Aorta (tissue), 5 donors: ENCODE measurements at places on chromosomes 3 and 15. TPM values are rescaled to one million over a fixed set of nuclear protein-coding genes. Genes with fewer than 3 reads are reported as not detected.

- H3K27me3 ChIP-seq, result no peaks in the 10 kb centered on the region
- H3K4me1 ChIP-seq, result no peaks in the 10 kb centered on the region
- no peak overlapping the region for H3K4me3 ChIP-seq
- no peak for DNase-seq
- H3K27ac ChIP-seq, result no peak overlapping the region
Observed at GRCh38 chr15:25366058-25366457, 72.8 kb downstream of the UBE3A start.

GOLGA8S gene
- 1.4 TPM for total RNA-seq

CAMKV gene
- total RNA-seq, result not detected

DNA sequence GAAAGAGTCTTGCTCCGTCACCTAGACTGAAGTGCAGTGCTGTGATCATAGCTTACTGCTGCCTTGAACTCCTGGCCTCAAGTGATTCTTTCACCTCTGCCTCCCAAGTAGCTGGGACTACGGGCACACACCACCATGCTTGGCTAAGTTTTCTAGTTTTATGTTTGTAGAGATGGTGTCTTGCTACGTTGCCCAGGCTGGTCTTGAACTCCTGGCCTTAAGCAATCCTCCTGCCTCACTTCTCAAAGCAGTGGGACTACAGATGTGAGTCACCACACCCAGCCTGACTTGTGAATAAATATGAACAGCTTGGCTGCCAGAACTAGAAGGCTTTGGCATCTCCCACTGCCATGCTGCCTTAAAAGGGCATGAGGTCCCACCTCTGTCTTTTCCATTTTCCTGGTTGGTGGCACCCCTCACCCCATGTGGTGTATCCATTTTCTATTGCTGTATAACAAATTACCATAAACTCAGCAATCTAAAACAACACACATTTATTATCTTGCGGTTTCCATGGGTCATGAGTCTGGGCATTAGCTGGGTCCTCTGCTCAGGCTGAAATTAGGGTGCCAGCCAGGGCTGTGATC is 44.3 kb downstream of the PTPRG start:
- no peak overlapping the region for H3K27ac ChIP-seq
- no peaks in the 10 kb centered on the region for H3K4me1 ChIP-seq
- no peak overlapping the region for H3K4me3 ChIP-seq
- no peaks in the 10 kb centered on the region for H3K27me3 ChIP-seq
- DNase-seq, result no peak
- peaks cover 3% of the 10 kb centered on the region for H3K36me3 ChIP-seq

MLH1 gene
- total RNA-seq, result 28.0 TPM

GRCh38 chr3:161117646-161118045 is 12.5 kb upstream of the B3GALNT1 start:
- no peaks in the 10 kb centered on the region for H3K36me3 ChIP-seq
- H3K4me1 ChIP-seq, result no peaks in the 10 kb centered on the region
- DNase-seq, result no peak
- no peak overlapping the region for H3K27ac ChIP-seq

GRCh38 chr3:8724108-8724752 is 9.4 kb upstream of the CAV3 start:
- H3K4me3 ChIP-seq, result no peak overlapping the region
- no peaks in the 10 kb centered on the region for H3K4me1 ChIP-seq
- DNase-seq, result no peak
- H3K27ac ChIP-seq, result no peak overlapping the region
- H3K36me3 ChIP-seq, result no peaks in the 10 kb centered on the region

- H3K4me1 ChIP-seq, result no peaks in the 10 kb centered on the region
- H3K27me3 ChIP-seq, result no peaks in the 10 kb centered on the region
- no peak overlapping the region for H3K27ac ChIP-seq
- peak; percentile 91 for DNase-seq
- H3K4me3 ChIP-seq, result peak overlapping the region; percentile 22
Observed at GRCh38 chr3:196632046-196632751, 7.3 kb upstream of the NRROS start.

DNA sequence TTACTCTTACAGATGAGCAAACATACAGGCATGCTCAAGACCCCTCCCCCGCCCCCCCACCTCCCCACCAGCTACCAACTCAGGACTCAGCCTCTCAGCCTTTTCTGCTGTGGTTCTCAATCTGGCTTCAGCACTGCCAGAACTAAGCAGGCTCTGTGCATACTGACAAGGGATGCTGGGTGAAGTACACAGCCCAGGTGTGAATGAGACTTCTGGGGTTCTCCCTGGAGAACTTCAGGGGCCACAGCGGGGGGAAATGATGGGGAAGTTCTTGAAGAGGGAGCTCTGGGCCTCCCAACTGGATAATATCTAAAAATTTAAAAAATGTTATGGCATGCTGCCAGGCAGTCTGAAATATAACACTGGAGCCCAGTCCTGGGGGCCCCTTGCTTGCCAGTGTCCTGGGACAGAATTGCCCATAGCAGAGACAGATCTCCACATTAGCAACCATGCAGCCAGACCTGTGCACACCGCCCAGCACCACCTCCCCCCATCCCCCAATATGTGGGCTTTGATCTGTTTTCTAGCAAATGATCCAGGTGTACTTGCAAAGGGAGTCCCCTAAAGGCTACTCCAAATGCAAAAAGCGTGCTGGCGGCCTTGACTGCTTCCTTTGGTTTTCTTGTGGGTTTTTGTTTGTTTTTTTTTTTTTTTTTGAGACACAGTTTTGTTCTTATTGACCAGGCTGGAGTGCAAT is 41.4 kb downstream of the PGPEP1L start:
- H3K4me1 ChIP-seq, result no peaks in the 10 kb centered on the region
- no peak for DNase-seq
- H3K27ac ChIP-seq, result no peak overlapping the region
- H3K4me3 ChIP-seq, result no peak overlapping the region
- no peaks in the 10 kb centered on the region for H3K27me3 ChIP-seq
- H3K36me3 ChIP-seq, result no peaks in the 10 kb centered on the region

DNA sequence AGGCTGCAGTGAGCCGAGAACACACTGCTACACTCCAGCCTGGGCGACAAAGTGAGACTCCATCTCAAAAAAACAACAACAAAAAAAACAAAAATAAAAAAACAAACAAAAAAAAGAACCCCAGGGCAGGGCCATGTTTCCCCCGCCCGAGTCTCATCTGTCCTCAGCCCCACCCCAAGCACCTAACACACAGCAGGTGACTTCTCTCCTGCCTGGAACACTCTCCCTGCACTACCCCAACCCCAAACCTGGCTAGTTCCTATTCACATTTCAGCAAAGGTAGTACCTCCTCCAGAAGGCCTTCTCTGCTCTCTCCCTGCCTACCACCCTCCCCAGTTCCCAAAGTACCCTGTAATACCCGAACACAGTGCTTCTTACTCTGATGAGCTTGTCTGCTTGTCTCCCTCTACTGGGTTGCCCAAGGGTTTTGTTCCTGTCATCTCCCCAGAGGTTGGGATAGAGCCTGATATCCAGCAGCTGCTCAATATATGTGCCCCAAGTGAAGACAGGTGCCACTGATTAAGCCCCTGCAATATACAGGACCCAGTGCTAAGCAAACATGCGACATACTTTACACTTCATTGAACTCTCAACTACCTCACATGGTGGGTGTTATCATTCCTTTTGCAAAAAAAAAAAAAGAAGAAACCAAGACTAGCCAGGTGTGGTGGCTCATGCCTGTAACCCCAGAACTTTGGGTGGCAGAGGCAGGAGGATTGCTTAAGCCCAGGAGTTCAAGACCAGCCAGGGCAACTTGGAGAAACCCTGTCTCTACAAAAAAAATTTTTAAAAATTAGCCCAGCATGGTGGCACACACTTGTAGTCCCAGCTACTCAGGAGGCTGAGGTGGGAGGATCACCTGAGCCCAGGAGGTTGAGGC is 103.6 kb downstream of the DAPK2 start:
- H3K4me3 ChIP-seq, result no peak overlapping the region
- H3K4me1 ChIP-seq, result no peaks in the 10 kb centered on the region
- H3K27ac ChIP-seq, result no peak overlapping the region
- no peaks in the 10 kb centered on the region for H3K36me3 ChIP-seq
- DNase-seq, result no peak
- no peaks in the 10 kb centered on the region for H3K27me3 ChIP-seq

DNA sequence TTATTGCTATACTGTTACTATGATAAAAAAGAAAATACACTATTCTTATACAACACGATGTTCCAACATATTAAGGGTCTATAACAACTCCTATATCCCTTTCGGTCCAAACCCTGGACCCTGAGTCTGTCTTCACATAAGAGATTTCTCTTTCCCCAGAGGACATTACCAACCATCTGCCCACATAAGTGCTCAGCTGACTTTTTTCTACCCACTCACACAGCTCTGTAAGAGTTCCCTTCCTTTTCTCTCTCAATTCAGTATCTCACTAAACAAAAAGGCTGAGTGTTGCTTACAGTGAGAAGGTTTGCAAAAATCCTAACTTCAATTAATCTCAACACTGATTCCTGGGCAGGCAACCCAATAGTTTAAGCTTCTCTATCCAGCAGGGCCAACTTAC is 30.5 kb downstream of the ITGB5 start:
- peak overlapping the region; percentile 48 for H3K27ac ChIP-seq
- peaks cover 3% of the 10 kb centered on the region for H3K4me1 ChIP-seq
- no peaks in the 10 kb centered on the region for H3K27me3 ChIP-seq
- no peak overlapping the region for H3K4me3 ChIP-seq

GRCh38 chr3:54264050-54264449 is 141.7 kb downstream of the CACNA2D3 start:
- H3K27ac ChIP-seq, result no peak overlapping the region
- DNase-seq, result no peak
- H3K4me1 ChIP-seq, result no peaks in the 10 kb centered on the region
- no peak overlapping the region for H3K4me3 ChIP-seq
- H3K27me3 ChIP-seq, result no peaks in the 10 kb centered on the region
- no peaks in the 10 kb centered on the region for H3K36me3 ChIP-seq

GRCh38 chr3:194667363-194667762 is 4.6 kb downstream of the LSG1 start:
- H3K4me3 ChIP-seq, result no peak overlapping the region
- no peak overlapping the region for H3K27ac ChIP-seq
- no peaks in the 10 kb centered on the region for H3K4me1 ChIP-seq
- H3K36me3 ChIP-seq, result peaks cover 4% of the 10 kb centered on the region
- no peaks in the 10 kb centered on the region for H3K27me3 ChIP-seq

- peaks cover 7% of the 10 kb centered on the region for H3K36me3 ChIP-seq
- no peak overlapping the region for H3K4me3 ChIP-seq
- H3K27ac ChIP-seq, result no peak overlapping the region
- no peak for DNase-seq
- peaks cover 7% of the 10 kb centered on the region for H3K4me1 ChIP-seq
- H3K27me3 ChIP-seq, result no peaks in the 10 kb centered on the region
Observed at GRCh38 chr3:172077197-172077757, 37.9 kb downstream of the FNDC3B start.

PIF1 gene
- total RNA-seq, result 0.65 TPM

CHRNA7 gene
- 3.6 TPM for total RNA-seq

DNA sequence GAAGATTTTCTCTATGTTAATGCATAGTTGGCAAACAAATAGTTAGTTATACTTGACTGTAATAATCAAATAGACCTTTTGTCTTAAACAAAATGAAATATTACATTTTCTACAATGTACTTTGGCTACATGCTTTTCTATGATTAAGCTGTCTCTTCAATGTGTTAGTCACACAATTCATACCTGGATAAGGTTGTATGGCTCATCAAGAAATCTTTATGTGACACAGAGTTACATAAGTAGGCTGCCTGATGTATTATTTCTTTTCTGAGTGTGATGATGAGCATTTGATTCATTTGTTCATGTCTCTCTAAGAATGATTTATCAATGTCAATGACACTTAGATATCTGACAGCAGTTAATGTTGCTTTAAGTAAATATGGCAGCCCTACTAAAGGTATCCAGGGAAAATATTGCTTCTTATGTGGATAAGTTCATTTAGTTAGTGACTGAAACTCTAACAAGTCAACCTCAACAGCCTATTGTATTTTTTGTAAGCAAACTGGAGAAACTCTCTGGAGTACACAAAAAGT is 157.4 kb upstream of the SOX2 start:
- no peak for DNase-seq
- no peaks in the 10 kb centered on the region for H3K27me3 ChIP-seq
- no peak overlapping the region for H3K27ac ChIP-seq
- H3K4me1 ChIP-seq, result no peaks in the 10 kb centered on the region
- H3K4me3 ChIP-seq, result no peak overlapping the region
